PC-3 (cell line): ENCODE measurements at places on chromosomes 1 and 21.

DNA sequence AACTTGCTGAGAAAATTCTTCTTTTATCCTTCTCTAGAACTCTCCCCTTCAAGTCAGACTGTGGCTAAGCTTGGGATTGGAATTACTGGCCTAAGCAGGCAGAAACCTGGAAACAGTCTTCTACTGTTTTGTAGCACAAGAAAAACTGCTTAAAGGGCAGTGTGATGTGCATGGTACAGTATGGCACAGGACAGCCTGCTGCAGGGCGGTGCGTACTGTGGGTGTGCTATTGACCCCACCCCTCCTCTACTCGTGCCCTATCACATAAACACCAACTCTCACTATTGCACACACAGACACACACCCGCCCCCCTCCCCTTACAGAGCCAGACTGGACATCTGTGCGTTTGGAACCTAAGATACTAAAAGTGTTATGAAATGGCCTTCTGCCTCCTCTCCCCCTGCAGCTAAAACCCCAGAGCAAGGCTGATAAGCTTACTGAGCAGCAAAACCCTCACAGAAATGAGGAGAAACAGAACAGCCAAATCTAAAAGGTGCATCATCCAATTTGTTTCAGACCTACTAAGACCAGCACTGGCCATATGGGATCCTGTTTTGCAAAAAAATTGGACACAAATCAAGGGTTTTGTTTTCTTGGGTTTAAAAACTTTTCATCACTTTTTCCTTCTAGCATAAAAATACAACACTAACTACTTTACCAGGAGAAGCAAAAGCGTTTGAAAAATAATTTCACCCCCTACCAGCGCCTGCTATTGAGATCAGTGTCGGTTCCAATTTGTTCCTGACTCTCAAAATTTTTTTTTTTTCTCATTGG lies 355.8 kb upstream of the LYPLAL1 start:
- DNase-seq, result no peak

DNA sequence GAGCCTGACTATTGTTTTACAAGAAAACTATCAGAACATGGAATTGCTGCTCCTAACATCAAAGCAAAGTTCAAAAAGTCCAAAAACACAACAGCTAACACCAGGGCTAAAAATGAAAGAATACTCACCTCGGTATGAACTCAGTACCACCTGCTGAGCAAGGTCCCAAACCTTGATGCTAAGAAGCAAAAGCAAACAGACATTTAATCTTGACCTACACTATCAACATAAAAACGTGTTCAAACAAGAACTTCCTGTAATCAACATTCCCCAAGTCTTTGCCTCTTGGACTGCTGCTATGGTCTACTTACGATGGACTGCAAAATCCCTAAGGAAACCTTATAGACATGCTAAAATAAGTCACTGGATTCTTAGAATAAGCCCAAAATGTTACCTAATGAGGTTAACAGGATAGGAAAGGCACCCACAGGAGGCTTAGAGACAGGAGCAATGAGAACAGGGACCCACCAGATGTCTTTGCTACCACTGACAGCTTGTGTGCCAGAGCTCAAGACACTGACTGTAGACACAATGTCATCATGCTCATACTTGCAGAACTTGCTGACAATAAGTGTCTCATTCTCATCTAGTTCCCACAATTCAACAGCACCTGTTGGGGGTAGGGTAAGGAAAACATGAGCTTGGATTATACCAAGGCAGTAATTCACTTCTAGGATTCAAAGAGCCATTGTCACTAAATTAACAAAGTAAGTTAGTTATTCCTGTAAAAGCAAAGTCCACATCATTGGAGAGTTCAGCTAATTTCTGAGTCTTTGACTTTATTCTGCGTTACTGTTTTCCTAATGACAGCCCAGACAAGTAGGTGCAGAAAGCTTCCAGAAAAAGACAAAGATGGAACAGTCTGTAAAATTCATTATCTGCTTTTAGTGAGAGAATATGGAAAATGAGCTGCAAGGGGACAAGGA lies 1.8 kb downstream of the WDR77 start:
- no peak for DNase-seq

GRCh38 chr1:41097105-41097504 lies 75.6 kb upstream of the SLFNL1 start:
- DNase-seq, result no peak

- DNase-seq, result peak; percentile 97
Measured at GRCh38 chr1:223776075-223776814, 63.9 kb downstream of the CAPN2 start.

DNA sequence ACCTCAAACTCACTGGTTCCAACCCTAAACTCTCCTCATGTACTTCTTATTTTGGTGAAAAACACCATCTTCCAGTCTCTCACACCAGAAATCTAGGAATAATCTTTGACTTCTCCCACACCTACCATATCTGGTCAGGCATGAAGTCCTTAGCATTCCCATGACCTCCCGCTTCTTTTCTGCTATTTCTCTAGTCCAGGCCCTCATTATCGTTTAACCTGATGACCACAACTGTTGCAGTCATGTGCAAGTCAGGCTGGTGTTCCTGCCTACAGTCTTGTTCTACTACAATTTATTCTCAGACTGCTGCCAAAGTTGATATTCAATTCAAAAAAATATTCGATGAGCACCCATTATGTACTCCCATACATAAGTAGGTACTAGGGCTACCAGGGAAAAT lies 71.3 kb downstream of the PIK3R3 start:
- DNase-seq, result no peak

- peak; percentile 58 for DNase-seq
Measured at GRCh38 chr21:27532076-27532475, 565.2 kb upstream of the ADAMTS5 start.

- no peak for DNase-seq
Measured at GRCh38 chr1:81197591-81197990, 603.1 kb upstream of the ADGRL2 start.

GRCh38 chr1:7528386-7529198 lies 242.5 kb upstream of the VAMP3 start:
- DNase-seq, result no peak

GRCh38 chr1:36624466-36624865 lies 141.8 kb upstream of the CSF3R start:
- no peak for DNase-seq

DNA sequence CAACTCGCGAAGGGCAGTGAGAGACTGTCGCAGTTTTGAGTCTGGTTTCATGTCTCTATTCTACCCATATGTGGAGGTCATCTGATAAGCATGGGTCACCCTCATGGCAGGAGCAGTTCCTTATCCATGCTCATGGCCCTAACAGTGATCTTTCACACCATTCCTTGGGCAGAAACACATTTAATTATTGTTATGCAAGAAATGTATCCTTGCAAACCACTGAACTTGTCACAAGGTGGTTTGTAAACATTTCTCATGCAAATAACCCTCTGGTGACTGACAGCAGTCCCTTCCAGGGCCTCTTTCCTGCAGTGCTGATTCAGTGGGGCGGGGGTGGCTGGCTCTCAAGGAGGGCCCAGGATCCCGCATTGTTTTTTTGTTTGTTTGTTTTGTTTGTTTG lies 421.4 kb upstream of the RUNX1 start:
- no peak for DNase-seq

GRCh38 chr1:155051777-155052398 lies 772 bp downstream of the ADAM15 start:
- peak; percentile 77 for DNase-seq

DNA sequence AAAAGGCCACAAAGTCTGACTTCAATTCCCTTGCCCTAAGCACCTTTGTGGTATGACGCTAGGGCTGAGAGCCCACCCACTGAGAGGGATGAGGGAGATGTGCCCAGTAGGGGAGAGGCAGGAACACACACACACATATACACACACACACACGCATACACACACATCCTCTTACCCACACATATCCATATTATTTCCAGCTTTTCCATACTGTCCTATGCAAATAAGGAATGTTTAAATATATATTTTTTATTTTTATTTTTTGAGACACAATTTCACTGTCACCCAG lies 3.0 kb downstream of the RAB25 start:
- DNase-seq, result no peak

GRCh38 chr1:45007311-45007710 lies 3.8 kb downstream of the HECTD3 start:
- no peak for DNase-seq

GRCh38 chr1:39695016-39695415 lies 3.8 kb upstream of the HPCAL4 start:
- DNase-seq, result no peak

GRCh38 chr1:28328228-28328648 lies 602 bp upstream of the MED18 start:
- DNase-seq, result no peak

DNA sequence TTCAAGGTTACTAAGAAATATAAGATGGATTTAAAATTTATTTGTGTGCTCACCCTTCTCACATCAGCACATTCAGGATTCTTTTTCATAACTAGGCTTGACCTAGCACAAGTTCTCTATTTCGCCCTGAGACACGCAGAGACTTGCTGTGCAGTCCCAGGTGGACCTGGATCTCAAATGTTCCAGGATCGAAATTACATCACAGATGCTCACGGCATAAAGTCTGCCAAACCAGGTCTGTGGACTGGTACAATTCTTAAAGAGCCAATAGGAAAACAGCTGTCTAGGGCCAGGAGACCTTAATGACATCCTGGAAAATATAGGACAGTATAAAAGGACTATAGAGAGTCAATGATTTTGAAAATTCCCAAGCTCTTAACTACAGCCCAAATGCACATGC lies 2.2 kb downstream of the PGBD5 start:
- no peak for DNase-seq

GRCh38 chr21:15508554-15508953 lies 221.2 kb upstream of the USP25 start:
- no peak for DNase-seq

- DNase-seq, result no peak
Measured at GRCh38 chr1:11764115-11764514, 2.1 kb downstream of the C1orf167 start.

DNA sequence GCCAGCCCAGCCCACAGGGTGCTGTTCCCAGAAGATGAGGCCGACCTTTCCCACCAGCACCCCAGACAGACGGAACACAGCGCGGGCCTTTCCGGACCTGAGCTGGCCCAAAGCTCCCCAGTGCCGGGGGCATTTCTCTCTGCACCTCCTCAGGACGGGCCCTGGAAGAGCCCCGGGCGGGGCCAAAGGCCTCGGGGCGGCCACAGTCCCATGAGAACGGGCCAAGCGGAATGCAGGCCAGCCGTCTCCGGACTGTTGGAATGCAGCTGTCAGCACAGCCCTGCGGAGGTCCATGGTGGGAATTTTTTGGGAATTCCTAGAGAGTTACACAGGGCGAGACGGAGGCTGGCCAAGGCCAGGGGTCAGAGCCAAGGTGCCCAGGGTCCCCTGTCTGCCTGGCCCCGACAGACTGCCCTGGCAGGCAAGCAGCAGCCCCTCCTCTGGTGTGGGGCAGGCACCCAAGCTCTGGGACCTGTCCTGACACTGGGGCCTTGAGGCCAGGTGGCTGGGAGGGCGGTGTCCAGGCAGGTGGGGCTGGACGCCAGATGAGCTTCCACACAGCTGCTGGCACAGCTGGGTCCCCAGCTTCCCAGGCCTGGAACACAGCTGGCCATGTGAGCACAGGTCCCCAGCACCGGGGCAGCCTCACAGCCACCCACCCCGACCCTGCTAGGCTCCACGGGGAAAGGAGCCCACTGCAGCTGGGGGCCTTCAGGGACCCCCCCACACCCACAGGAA lies 63.0 kb downstream of the MEGF6 start:
- DNase-seq, result no peak

GRCh38 chr1:236869911-236870310 lies 74.8 kb downstream of the MTR start:
- DNase-seq, result no peak

- DNase-seq, result no peak
Measured at GRCh38 chr1:42679364-42679983, 2.7 kb upstream of the YBX1 start.

DNA sequence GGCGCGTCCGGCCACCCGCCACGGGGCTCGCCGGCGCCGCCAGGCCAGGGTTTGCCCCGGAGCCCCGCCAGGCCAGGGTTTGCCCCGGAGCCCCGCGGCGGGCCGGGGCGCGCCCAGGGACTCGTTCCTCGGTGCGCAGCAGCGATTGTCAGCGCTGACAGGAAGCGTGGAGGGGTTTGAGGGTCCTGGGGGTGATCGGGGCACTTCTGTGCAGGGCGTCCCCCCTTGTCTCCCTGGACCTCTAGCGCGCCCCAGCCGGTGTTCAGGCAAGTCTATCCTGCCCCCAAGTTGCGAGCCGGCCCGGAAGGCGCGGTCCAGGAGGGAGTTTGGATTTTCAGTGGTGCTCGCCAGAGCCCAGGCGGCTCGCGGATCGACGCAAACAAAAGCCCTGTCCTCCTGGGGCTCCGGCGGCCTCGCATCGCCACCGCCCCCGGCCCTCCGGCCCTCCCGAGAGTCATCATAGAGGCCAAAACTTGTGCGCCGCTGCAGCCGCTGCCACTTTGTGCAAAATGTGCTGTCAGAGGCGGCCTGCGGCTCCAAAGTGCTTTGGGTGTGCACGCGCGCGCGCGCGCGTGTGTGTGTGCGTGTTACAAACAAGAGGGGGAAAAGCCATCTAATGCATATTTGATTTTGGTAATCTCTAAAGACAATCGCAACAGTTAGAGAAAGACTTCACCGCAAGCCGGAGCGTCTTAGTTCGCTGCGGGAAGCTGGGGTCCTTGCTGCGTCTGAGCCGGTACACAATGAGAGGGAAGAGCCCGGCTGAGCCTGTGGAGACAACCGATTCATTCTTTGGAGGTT lies 1.0 kb downstream of the ROR1 start:
- DNase-seq, result peak; percentile 53

DNA sequence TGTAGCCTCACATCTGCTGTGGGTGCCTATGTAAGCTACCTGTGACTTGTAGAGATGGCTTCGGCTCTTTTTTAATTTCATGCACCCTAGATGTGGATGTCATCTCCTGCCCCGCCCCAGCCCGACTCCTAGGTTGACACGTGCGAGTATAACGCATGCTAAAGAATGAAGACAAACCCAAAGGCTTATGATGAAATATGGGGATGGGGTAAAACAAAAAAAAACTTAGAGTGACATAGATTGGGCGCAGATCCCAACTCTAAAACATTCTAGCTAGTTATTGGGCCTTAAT lies 613 bp upstream of the ERO1B start:
- DNase-seq, result no peak

GRCh38 chr1:79532555-79532954 lies 526.0 kb upstream of the ADGRL4 start:
- no peak for DNase-seq

- DNase-seq, result peak; percentile 42
Measured at GRCh38 chr1:67489643-67490042, 59.4 kb upstream of the SERBP1 start.

- DNase-seq, result no peak
Measured at GRCh38 chr1:15432324-15432723, 5.9 kb upstream of the CTRC start.

GRCh38 chr1:18651713-18652112 lies 21.1 kb downstream of the PAX7 start:
- no peak for DNase-seq

- no peak for DNase-seq
Measured at GRCh38 chr1:46686255-46686654, 14.6 kb downstream of the TEX38 start.

- peak; percentile 82 for DNase-seq
Measured at GRCh38 chr1:20732071-20732587, 374 bp downstream of the SH2D5 start.

DNA sequence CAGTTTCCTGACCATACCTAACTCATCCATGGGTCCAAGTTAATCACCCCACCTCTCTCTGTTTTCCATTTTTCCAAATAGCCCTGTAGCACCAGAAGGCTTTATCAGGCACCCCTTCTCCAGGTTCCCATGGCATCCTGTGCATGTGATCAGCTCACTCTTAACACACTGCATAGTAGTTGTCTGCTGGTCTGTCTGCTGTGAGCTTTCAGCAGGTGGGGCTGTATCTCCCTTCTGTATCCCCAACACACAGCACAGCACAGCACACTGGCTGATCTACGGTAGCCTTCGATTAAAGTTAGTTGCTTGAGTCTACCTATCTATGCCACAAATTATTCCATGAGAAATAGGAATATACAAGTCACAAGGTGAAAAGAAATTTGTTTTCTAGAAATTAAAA lies 54.3 kb upstream of the C1orf198 start:
- DNase-seq, result no peak
